ENCODE measurements at places on chromosomes 4 and X.
A peak's percentile ranks its signal among the peaks of the same experiment; 100 is the strongest.

- DNase-seq: peak; percentile 57
These were observed 16.5 kb upstream of the RHOH start for GRCh38 chr4:40180356-40180755.

- DNase-seq: no peak
These were observed 219.0 kb upstream of the GIMD1 start for GRCh38 chr4:106587558-106587957.

- DNase-seq: no peak
These were observed 176.4 kb downstream of the NLGN4X start for GRCh38 chrX:6052111-6052745.

GRCh38 chrX:77768787-77769186 is 17.2 kb downstream of the ATRX start:
- no peak for DNase-seq

DNA sequence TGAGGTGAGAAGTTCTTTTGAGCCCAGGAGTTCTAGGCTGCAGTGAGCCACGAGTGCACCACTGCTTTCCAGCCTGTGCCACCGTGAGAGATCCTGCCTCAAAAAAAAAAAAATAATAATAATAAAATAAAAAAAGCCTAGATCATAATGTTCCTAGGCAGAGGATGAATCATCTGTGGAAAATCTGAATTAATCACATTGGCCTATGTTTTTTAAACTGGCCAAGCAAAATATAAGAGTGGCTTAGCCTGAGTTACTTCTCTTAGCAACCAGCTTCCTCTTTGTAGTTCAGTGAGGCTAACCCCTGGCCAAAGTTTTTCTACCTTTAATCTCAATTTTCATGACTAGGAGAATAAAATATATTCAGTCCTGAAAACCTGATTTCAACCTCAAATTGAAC is 614.6 kb downstream of the PPP4R3C start:
- no peak for DNase-seq

GRCh38 chrX:74325130-74326059 is 21.4 kb downstream of the ZCCHC13 start:
- DNase-seq: no peak
